ENCODE measurements at places on chromosomes 7 and 10.

- no peak for DNase-seq
Observed at GRCh38 chr7:159036916-159037605, 107.6 kb downstream of the VIPR2 start.

DNA sequence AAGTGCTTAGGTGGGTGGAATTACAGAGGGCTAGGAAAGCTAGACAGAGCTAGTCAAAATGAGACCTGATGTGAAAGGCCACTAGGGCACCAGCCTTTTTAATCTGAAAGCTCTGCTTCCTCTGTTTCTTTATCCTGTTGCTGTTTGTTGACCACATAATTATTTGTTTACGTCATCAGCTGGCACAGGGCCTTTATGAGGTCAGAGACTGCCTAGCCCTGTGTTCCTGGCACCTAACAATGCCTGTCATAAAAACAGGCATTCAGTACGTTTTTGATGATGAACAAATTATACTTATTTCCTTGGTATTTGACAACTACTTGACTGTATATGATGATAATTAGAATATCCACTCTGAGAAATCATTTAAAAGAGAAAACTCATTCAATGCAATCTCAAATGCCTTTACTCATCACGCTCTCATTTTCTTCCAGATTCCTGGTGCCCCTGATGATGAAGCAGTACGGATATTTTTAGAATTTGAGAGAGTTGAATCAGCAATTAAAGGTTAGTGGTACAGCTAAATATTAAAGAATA is 26.0 kb downstream of the RBM17 start:
- DNase-seq, result no peak

DNA sequence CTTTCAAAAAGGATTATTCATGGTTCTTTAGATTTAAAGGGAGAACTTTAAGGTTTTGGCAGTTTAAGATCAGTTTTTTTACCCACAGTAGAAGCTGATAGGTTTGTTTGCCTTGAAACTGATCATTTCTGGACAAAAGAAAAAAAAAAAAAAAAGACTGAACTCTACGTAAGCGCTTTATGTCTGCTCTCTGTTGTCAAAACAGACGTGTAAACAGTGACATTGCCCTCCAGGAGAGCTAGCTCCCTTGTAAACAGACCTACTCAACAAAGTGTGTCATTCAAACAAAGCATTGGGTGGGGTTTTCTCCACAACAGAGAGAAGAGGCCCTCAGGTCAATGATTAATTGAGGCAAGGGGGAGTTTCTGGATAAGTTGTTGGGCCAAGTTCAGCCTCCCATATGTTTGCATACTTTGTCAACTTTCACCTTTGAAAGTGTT is 568.1 kb upstream of the LRRN3 start:
- DNase-seq, result no peak

GRCh38 chr7:116902867-116903266 is 40.5 kb downstream of the CAPZA2 start:
- no peak for DNase-seq
